ENCODE measurements at places on chromosomes 13 and 19. TPM values are rescaled to one million over a fixed set of nuclear protein-coding genes. Genes with fewer than 3 reads are reported as not detected.

DNA sequence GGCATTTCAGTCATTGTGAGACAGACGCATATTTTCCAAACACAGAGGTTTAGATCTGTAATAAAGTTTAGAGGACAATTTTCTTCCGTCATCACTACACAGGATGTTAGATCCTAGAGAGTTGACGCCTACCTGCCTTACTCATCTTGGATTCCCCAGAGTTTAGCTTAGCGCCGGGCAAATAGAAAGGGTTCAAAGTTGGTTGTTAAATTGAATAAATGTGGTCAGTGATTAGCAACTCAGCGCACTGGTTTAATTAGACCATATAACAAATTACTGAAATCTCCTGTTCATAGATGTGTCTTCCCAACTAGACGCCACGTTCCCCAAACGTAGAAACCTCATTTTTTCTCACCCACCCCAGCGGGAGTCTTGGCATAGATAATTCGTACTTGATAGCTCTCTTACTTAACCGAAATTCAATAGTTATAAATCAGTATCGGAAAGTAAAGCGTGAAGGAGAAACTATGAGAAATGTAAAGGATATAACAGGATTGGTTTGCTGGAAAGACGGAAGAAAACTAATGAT, 726 bp upstream of the UFM1 start:
- DNase-seq: no peak

DNA sequence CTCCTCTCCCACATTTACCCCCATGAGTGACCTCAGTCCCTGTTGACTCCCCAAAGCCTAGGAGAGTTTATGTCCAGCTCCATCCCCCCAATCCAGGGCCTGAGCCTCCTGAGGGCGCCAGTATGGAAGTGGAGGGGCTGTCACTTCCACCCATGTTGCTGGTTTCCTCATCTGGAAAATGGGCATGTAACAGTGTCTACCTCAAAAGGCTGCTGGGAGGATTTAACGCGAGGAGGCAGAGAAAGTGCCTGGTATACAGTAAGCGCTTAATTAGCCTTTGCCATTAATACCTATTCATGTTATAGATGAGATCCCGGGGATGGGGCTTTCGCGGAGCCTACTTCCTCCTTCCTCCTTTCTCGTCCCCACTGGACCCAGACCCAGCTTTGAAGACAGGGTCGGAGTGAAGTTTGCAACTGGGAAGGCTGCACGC, 476 bp downstream of the TYK2 start:
- DNase-seq: no peak

- DNase-seq: no peak
These were observed 14.6 kb downstream of the AKAP8L start for GRCh38 chr19:15404097-15404779.

GRCh38 chr19:18865973-18866799, 29.8 kb downstream of the CERS1 start:
- peak; percentile 67 for DNase-seq

ZNF699 gene
- 3.0 TPM for total RNA-seq

All from left cardiac atrium (tissue), 4 donors.